Progenitor cell of endocrine pancreas (in vitro differentiated cells): ENCODE measurements at places on chromosomes 11 and 22.
A peak's percentile ranks its signal among the peaks of the same experiment; 100 is the strongest.

- peaks cover 15% of the 10 kb centered on the region for H3K27me3 ChIP-seq
- no peak overlapping the region for H3K4me3 ChIP-seq
- no peaks in the 10 kb centered on the region for H3K36me3 ChIP-seq
- peaks cover 18% of the 10 kb centered on the region for H3K4me1 ChIP-seq
- H3K27ac ChIP-seq = no peak overlapping the region
These were observed 46.6 kb upstream of the TCF20 start for GRCh38 chr22:42317008-42317407.

GRCh38 chr22:33379836-33380235, 321.7 kb upstream of the SYN3 start:
- no peaks in the 10 kb centered on the region for H3K27me3 ChIP-seq
- no peak for DNase-seq
- no peaks in the 10 kb centered on the region for H3K4me1 ChIP-seq
- peaks cover 54% of the 10 kb centered on the region for H3K36me3 ChIP-seq
- no peak overlapping the region for H3K4me3 ChIP-seq

GRCh38 chr22:30015846-30016245, 64.4 kb upstream of the HORMAD2 start:
- H3K4me3 ChIP-seq = no peak overlapping the region
- peaks cover 22% of the 10 kb centered on the region for H3K36me3 ChIP-seq
- no peaks in the 10 kb centered on the region for H3K27me3 ChIP-seq
- DNase-seq = no peak

GRCh38 chr22:39646398-39647063, 76.0 kb downstream of the CACNA1I start:
- H3K4me1 ChIP-seq = no peaks in the 10 kb centered on the region
- no peak overlapping the region for H3K27ac ChIP-seq
- H3K4me3 ChIP-seq = no peak overlapping the region
- peaks cover 13% of the 10 kb centered on the region for H3K27me3 ChIP-seq
- H3K36me3 ChIP-seq = no peaks in the 10 kb centered on the region
- no peak for DNase-seq

DNA sequence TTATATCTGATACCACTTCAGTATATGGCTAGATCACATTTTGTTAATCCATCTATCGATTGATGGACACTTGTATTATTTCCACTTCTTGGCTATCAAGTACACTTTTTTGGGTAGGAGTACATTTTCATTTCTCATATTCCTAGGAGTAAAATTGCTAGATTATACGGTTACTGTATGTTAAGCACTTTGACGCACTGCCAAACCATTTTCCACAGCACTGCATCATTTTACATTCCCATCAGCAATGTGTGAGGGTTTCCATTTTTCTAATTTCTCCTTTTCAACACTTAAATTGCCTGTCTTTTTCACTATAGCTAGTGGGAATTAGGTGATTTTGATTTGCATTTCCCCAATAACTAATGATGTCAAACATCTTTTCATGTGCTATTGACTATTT, 179.3 kb upstream of the B3GAT1 start:
- no peaks in the 10 kb centered on the region for H3K36me3 ChIP-seq
- H3K27me3 ChIP-seq = peaks cover 27% of the 10 kb centered on the region
- H3K4me1 ChIP-seq = peaks cover 2% of the 10 kb centered on the region
- no peak overlapping the region for H3K4me3 ChIP-seq
- H3K27ac ChIP-seq = no peak overlapping the region

GRCh38 chr22:17980015-17980590, 44.3 kb downstream of the MICAL3 start:
- no peak overlapping the region for H3K27ac ChIP-seq
- H3K4me3 ChIP-seq = no peak overlapping the region
- peaks cover 5% of the 10 kb centered on the region for H3K4me1 ChIP-seq
- no peaks in the 10 kb centered on the region for H3K27me3 ChIP-seq

DNA sequence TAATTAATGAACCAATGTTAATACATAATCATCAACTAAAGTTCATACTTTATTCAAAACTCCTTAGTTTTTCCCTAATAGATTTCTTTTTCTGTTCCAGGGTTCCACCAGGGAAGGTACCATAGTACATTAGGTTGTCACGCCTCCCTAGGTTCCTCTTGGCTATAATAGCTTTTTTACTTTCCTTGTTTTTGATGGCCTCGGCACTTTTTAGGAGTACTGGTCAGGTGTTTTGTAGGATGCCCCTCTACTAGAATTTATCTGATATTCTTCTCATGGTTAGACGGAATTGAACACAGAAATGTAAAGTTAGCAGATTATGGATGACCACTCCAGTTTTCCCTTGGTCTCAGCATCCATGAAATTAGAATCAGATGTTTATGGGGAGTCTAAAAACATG, 34.0 kb downstream of the PARVA start:
- no peaks in the 10 kb centered on the region for H3K27me3 ChIP-seq
- no peak for DNase-seq

GRCh38 chr11:123628936-123629683, 25.3 kb downstream of the SCN3B start:
- no peaks in the 10 kb centered on the region for H3K4me1 ChIP-seq
- peaks cover 2% of the 10 kb centered on the region for H3K27me3 ChIP-seq
- H3K27ac ChIP-seq = no peak overlapping the region
- DNase-seq = no peak
- H3K4me3 ChIP-seq = no peak overlapping the region
- H3K36me3 ChIP-seq = no peaks in the 10 kb centered on the region

- H3K4me1 ChIP-seq = peaks cover 18% of the 10 kb centered on the region
- no peak overlapping the region for H3K4me3 ChIP-seq
- H3K27me3 ChIP-seq = no peaks in the 10 kb centered on the region
- no peak for DNase-seq
These were observed 29.2 kb upstream of the KLHL35 start for GRCh38 chr11:75462117-75462653.

DNA sequence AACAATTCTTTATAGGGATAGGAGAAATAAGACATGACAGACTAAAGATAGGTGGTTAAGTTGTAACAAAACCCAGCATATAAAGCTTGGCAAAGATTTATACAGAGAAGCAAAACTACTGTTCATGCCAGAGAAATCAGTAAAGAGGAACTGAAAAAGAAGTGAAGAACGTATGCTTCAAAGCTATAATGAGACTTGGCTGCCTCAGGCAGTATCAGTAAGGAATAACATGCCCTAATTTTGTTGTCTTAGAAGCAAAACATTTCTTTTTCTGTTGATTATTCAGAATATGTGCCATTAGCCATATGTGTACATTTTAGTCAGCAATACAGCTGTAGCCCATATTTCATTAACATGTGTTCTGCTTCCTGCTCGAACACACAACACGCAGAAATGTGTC, 403.2 kb downstream of the NELL1 start:
- no peak for DNase-seq
- H3K27ac ChIP-seq = no peak overlapping the region
- H3K4me1 ChIP-seq = no peaks in the 10 kb centered on the region
- no peaks in the 10 kb centered on the region for H3K27me3 ChIP-seq
- no peak overlapping the region for H3K4me3 ChIP-seq

- DNase-seq = no peak
- H3K36me3 ChIP-seq = no peaks in the 10 kb centered on the region
- H3K4me3 ChIP-seq = no peak overlapping the region
- peak overlapping the region; percentile 22 for H3K27ac ChIP-seq
These were observed 55.9 kb upstream of the KIRREL3 start for GRCh38 chr11:127056338-127056971.

- no peaks in the 10 kb centered on the region for H3K27me3 ChIP-seq
- H3K4me1 ChIP-seq = peaks cover 4% of the 10 kb centered on the region
- no peak overlapping the region for H3K4me3 ChIP-seq
- no peaks in the 10 kb centered on the region for H3K36me3 ChIP-seq
- no peak overlapping the region for H3K27ac ChIP-seq
- DNase-seq = no peak
These were observed 10.2 kb upstream of the OOSP4A start for GRCh38 chr11:59953463-59954218.

- no peak overlapping the region for H3K4me3 ChIP-seq
- H3K27me3 ChIP-seq = peaks cover 10% of the 10 kb centered on the region
- DNase-seq = no peak
- peaks cover 4% of the 10 kb centered on the region for H3K4me1 ChIP-seq
These were observed 465.5 kb downstream of the INSC start for GRCh38 chr11:15580056-15580774.

DNA sequence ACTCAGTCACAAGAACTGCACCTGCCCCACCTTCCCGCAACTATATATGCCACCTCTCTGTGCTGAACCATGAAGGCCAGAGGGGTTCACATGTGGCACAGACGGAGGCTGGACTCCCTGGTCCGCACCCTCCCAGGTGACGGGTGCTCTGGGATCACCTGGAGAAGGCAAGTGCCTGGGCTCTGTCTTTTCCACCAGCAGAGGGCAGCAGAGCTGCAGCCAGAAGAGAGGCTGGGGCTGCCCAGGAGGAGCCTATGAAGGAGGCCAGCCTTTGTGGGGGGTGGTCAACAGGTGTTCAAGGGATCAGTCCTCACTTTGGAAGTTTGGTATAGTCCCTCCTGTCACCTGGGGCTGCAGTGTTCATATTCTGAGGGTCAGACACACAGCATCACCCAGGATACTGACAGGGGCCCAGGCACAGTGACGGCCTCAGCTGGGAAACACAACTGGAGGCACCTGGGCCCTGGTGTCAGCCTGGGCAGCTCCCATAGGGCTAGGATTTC, 39.2 kb upstream of the IGLL5 start:
- H3K36me3 ChIP-seq = no peaks in the 10 kb centered on the region
- peak; percentile 67 for DNase-seq
- no peak overlapping the region for H3K27ac ChIP-seq
- H3K4me3 ChIP-seq = no peak overlapping the region

GRCh38 chr11:27864091-27864491, 163.8 kb upstream of the BDNF start:
- no peak overlapping the region for H3K4me3 ChIP-seq
- no peaks in the 10 kb centered on the region for H3K36me3 ChIP-seq
- H3K27me3 ChIP-seq = no peaks in the 10 kb centered on the region
- H3K4me1 ChIP-seq = no peaks in the 10 kb centered on the region

GRCh38 chr22:42964994-42965699, 49.8 kb downstream of the PACSIN2 start:
- H3K4me1 ChIP-seq = peaks cover 39% of the 10 kb centered on the region
- H3K36me3 ChIP-seq = peaks cover 12% of the 10 kb centered on the region
- DNase-seq = no peak
- H3K27ac ChIP-seq = peak overlapping the region; percentile 58
- H3K4me3 ChIP-seq = no peak overlapping the region

GRCh38 chr22:19106886-19107729, 15.1 kb downstream of the DGCR2 start:
- H3K27me3 ChIP-seq = no peaks in the 10 kb centered on the region
- no peak for DNase-seq
- peak overlapping the region; percentile 47 for H3K27ac ChIP-seq
- no peak overlapping the region for H3K4me3 ChIP-seq

- no peak for DNase-seq
- H3K27me3 ChIP-seq = peaks cover 56% of the 10 kb centered on the region
- H3K36me3 ChIP-seq = no peaks in the 10 kb centered on the region
These were observed 75.9 kb upstream of the NUP50 start for GRCh38 chr22:45087802-45088201.

- peaks cover 4% of the 10 kb centered on the region for H3K36me3 ChIP-seq
- peak overlapping the region; percentile 96 for H3K27ac ChIP-seq
- no peaks in the 10 kb centered on the region for H3K27me3 ChIP-seq
These were observed 801 bp upstream of the TXNRD2 start for GRCh38 chr22:19942157-19943081.
